ENCODE measurements at places on chromosomes 2 and 18. TPM values are rescaled to one million over a fixed set of nuclear protein-coding genes. Genes with fewer than 3 reads are reported as not detected.

DNA sequence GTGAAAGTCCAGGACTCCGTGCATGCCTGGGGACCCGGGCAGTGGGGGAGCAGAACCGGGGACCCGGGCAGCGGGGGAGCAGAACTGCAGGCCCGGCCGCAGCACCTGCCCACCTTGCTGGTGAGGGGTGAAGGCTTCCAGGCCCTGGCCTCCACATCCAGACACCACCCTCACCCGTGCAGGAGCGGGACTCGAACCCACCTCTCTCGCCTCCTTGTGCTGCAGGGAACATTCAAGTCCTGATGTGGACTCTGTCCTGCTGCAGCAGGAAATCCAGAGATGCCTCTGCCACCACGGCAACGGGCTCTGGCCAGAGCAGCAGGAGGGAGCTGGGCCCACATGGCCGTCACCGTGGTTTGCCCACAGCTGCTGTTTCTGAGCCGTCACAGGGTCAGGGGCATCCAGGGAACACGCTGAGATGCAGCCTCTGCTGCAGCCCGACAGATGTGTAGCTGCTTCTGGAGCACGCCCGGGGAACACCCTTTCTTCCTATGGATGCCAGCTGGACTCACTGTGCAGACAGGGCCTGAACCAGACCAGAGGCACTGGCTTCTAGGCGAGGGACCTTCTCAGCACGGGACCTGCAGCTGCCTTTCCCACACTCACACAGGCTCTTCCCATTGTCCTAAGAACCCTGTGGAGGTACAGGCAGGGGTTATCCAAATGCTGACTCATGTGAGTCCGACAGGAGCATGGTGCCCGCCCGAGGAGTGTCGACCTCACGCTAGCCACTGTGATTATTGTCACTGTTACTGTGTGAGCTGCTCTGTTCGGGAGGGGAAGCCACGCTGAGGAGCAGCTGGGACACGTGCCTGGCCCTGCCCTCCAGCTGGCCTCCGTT, 89.2 kb upstream of the CTDP1 start:
- H3K36me3 ChIP-seq, result peaks cover 2% of the 10 kb centered on the region
- no peak overlapping the region for H3K27ac ChIP-seq

G6PC2 gene
- total RNA-seq, result not detected

PCARE gene
- not detected for total RNA-seq

DNA sequence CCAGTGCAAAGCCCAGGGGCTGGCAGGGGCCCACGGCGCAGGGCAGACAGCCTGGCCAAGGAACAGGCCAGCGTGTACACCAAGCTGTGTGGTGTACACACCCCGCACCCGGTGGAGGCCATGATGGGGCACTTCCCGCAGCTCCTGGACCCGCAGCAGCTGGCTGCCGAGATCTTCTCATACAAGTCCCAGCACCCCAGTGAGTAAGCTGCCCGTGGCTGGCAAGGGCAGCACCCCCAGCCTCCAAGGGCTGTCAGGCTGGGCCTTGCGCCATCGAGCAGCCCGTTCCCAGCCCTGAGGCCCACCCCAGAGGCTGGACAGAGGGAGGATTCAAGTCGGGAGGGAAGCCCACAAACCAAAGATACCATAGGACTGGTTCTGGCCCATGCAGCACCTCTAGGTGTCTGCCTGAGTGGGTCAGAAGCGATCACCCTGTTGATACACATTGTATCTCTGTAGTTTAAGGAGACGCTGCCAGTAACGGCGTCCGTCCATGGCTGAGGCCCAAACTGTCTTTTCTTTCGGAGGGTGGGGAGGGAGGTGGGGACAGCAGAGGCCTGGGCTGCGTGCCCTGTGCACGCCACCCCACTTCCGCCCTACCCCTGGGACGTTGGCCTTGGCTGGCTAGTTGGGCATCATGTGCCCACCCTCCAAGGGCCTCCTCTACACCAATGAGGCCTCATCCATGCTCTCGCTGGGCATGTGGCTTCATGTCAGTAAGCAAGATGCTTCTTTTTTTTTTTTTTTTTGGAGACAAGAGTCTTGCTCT, 16.8 kb upstream of the MTERF4 start:
- no peaks in the 10 kb centered on the region for H3K27me3 ChIP-seq
- peak; percentile 25 for DNase-seq
- no peak overlapping the region for H3K27ac ChIP-seq
- H3K4me1 ChIP-seq, result no peaks in the 10 kb centered on the region
- peaks cover 25% of the 10 kb centered on the region for H3K36me3 ChIP-seq

DNA sequence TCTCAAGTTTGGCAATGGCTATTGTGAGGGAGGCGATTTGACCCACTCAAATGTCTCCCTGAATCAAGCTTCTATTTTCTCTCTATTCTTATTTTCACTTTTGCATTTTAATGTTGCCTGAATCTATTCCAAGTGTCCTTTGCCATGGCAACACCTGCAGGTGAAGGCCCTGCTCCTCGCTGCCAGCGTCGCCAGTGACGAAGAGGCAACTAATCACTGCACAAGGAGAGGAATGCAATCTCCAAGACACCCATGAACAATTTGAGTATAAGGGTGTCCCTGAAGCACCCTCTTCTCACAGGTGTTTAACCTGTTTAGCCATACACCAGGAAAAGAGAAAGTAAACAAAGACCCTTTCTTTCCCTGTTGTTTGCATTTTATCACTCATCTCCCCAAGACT, 165.6 kb upstream of the VRK2 start:
- DNase-seq, result no peak
- H3K4me1 ChIP-seq, result no peaks in the 10 kb centered on the region
- no peaks in the 10 kb centered on the region for H3K36me3 ChIP-seq
- H3K27me3 ChIP-seq, result no peaks in the 10 kb centered on the region
- no peak overlapping the region for H3K27ac ChIP-seq
- H3K4me3 ChIP-seq, result no peak overlapping the region

DNA sequence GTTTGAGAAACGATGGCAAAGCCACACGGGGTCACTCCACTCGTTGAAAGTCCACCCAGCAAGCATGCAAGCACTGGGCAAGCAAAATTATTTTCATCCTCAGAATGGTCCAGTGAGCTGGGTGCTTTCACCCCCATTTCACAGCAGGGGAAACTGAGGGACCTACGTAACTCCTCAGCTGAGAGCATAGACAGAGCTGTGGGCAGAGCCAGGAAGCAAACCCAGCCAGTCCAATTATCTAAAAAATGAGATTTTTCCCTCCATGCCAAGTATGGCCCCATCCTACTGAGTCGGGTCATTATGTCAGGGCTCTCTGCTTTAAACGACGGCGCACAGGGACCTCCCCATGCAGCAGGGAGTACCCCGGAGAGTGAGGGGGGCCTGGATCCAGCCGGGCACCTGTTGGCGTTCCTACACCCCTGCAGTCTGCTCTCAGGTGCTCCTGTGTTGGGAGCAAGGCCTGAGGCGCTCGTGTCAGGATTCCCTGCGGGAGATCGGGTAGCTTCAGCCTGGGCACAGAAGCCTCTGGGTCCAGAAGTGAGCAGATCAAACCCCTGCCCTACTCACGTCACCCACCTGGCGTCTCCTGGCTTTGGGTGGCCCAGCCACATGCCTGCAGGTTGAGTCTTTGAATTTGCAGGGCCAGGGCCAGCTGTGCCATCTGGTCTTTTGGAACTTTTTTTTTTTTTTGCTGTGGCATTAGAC, 17.3 kb downstream of the TWIST2 start:
- no peak overlapping the region for H3K4me3 ChIP-seq
- DNase-seq, result no peak
- no peaks in the 10 kb centered on the region for H3K36me3 ChIP-seq
- H3K27ac ChIP-seq, result no peak overlapping the region
- H3K4me1 ChIP-seq, result no peaks in the 10 kb centered on the region

DNA sequence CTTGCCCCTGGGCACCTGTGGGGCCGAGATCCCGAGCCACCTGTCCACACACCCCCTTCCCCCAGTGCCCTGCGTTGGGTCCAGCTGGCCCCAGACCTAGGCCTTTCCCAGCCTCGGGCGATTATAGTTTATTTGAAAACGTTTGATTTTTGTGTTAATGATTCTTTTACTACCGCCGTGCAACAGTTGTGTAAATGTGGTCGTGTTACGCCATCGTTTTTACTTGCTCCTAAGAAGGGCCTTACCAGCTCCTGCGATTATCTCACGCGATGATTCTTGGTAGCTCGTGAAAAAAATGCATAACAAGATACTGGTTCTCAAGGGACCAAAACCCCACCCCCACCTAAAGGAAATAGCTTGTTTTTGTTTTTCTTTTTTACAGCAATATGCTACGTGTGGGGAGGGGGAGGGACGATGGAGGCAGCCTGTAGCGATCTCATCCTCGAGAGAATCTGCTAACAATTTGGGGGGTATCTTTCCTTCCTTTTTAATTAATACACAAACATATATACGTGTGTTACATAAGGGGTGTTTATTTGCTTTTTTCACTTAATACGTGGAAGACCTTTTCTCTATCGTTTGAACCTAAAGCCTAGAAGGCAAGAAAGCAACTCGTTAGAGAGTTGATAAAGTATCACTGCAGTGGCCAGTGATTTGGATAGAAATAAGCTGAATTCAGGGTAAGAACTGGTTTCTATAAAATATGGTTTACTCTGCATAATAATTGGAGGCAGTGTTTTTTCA, 1.0 kb downstream of the ZDBF2 start:
- H3K27me3 ChIP-seq, result peaks cover 49% of the 10 kb centered on the region
- peak overlapping the region; percentile 78 for H3K27ac ChIP-seq
- peak overlapping the region; percentile 88 for H3K4me3 ChIP-seq
- H3K4me1 ChIP-seq, result peaks cover 14% of the 10 kb centered on the region
- no peaks in the 10 kb centered on the region for H3K36me3 ChIP-seq

GRCh38 chr2:152240559-152241231, 65.1 kb upstream of the STAM2 start:
- no peaks in the 10 kb centered on the region for H3K36me3 ChIP-seq
- DNase-seq, result no peak
- H3K4me1 ChIP-seq, result peaks cover 2% of the 10 kb centered on the region
- no peak overlapping the region for H3K4me3 ChIP-seq
- no peak overlapping the region for H3K27ac ChIP-seq

Data from activated naive CD8-positive, alpha-beta T cell treated with anti-CD3 and anti-CD28 coated beads, Interleukin-2, amount 10 ng/mL, durations not matched to agents 7 days and 5 days (primary cell).